ENCODE measurements at places on chromosomes 3 and 15. TPM values are rescaled to one million over a fixed set of nuclear protein-coding genes. Genes with fewer than 3 reads are reported as not detected.

DNA sequence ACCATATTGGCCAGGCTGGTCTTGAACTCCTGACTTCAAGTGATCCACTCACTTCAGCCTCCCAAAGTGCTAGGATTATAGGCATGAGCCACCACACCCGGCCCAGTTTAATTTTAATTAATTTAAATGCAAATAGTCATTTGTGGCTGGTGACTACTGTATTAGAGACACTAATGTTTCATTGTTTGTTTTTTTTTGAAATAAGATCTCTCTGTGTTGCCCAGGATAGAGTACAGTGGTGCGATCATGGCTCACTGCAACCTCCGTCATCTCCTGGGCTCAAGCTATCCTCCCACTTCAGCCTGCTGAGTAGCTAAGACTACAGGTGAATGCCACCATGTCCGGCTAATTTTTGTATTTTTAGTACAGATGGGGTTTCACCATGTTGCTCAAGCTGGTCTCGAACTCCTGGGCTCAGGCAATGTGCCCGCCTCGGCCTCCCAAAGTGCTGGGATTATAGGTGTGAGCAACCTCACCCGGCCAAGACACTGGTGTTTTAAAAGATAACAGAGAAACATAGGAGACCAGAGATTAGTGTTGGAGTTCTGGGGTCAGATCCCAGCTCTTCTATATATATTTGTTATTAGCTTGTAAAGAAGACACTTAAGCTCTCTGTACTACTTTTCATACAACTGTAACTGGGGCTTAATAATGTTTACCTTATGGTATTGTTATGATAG is 34.5 kb upstream of the RAB11A start:
- DNase-seq = no peak

DNA sequence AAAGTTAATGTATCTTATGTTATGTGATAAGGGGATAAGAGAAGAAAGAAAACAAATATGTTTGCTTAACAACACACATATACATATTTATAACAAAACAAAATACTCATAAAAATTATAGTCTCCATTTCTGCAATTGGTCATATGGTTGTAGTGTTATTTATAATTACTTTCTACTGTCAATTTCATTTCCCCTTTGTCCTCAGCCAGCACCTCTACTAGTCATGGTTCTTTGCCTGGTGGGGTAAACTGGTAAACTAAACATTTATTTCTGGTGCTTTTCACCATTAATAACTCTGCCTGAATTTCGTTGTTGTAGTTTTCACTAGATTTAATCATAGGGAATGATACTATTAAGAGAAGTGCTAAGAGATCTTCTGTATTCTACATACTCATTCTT is 88.0 kb upstream of the ALCAM start:
- DNase-seq = no peak

GRCh38 chr3:47079432-47079831 is 84.5 kb downstream of the SETD2 start:
- no peak for DNase-seq

TNFSF10 gene
- total RNA-seq = 1.2 TPM

TMIE gene
- 0.66 TPM for total RNA-seq

A4GNT gene
- not detected for total RNA-seq

All from PC-3 (cell line).